Epithelial cell of alveolus of lung (primary cell): ENCODE measurements at places on chromosomes 6 and 20. TPM values are rescaled to one million over a fixed set of nuclear protein-coding genes. Genes with fewer than 3 reads are reported as not detected.

KPNA5 gene
- total RNA-seq, result 3.1 and 9.3 TPM in 2 replicates

MLIP gene
- 1.0 TPM in 1 of 2 replicates, not detected in the other for total RNA-seq

ARFRP1 gene
- total RNA-seq, result 42.3 and 45.3 TPM in 2 replicates

EDN3 gene
- total RNA-seq, result not detected in 2 replicates

SPTLC3 gene
- 2.1 and 2.4 TPM in 2 replicates for total RNA-seq

CCND3 gene
- total RNA-seq, result 92.1 and 128 TPM in 2 replicates

CRISP3 gene
- total RNA-seq, result not detected in 2 replicates

MAP7 gene
- total RNA-seq, result 0.52 and 1.1 TPM in 2 replicates

GSTA4 gene
- 35.8 and 45.8 TPM in 2 replicates for total RNA-seq

CD40 gene
- total RNA-seq, result 7.3 and 13.1 TPM in 2 replicates

CLIC5 gene
- total RNA-seq, result 0.08 TPM in 1 of 2 replicates, not detected in the other

TREML2 gene
- under 0.01 TPM in 1 of 2 replicates, not detected in the other for total RNA-seq

LY6G6C gene
- not detected in 2 replicates for total RNA-seq

TMEM217 gene
- 1.6 and 2.5 TPM in 2 replicates for total RNA-seq

NT5E gene
- 27.9 and 111 TPM in 2 replicates for total RNA-seq

MRPL14 gene
- 43.1 and 69.8 TPM in 2 replicates for total RNA-seq

MUC22 gene
- not detected in 2 replicates for total RNA-seq

OR2B6 gene
- total RNA-seq, result not detected in 2 replicates
